ENCODE measurements at places on chromosomes 3 and 15.

DNA sequence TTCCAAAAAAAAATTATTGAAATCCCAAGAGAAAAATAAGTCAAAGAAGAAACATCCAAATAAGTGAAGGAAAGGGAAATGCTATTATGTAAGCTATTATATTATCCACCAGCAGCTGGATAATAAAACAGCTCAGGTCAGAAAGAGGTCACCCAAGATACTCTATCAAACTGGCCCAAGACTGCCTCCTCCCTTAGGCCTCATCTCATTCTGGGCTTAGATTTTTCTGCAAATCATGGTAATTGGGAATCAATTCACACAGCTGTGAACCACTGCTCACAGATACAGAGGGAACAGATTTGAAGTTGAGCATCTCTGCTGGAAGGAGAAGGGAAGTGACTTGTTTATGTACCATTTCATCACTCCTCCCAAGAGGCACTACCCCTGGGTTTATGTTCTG lies 294.6 kb upstream of the DPPA4 start:
- DNase-seq: no peak

GRCh38 chr3:132964266-132964665 lies 73.9 kb upstream of the TMEM108 start:
- no peak for DNase-seq

DNA sequence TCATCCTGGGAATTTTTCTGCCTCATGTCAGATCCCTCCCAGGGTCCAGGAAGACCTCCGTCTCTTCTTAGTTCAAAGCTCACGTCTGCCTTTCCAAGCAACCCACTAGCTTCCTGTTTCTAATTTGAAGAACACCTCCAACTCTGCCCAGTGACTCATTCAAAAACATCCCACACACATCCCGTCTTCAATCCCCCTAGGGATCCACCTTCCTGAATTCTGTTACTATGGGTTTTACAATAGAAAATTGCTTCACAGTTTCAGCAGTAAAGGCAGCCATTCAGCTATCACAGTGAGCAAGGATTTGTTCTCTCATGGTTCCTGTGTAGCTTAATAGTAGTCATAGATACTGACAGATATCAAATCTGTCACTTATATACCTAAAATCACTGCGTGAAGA lies 308.3 kb upstream of the CCDC54 start:
- no peak for DNase-seq

- DNase-seq: no peak
These were observed 49.7 kb downstream of the MEF2A start for GRCh38 chr15:99615460-99615859.

DNA sequence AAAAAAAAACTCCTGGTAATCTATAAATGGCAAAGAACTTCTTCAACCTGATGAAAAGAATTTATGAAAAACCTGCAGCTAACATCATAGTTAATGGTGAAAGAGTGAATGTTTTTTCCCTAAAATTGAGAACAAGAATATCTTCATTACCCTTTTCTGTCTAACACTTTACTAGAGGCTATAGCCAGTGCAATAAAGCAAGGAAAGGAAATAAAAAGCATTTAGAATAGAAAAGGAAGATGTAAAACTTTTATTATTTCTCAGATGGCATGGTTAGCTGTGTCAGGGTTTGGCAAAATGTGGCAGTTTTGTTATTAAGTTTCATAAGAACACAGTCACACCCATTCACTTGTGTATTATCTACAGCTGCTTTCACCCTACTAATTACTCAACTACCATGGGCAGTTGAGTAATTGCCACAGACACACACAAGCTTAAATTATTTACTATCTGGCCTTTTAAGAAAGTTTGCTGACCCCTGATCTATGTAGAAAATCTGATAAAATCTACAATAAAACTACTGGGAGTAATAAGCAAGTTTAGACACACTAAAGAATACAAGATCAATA lies 465.1 kb downstream of the MAGI1 start:
- no peak for DNase-seq

DNA sequence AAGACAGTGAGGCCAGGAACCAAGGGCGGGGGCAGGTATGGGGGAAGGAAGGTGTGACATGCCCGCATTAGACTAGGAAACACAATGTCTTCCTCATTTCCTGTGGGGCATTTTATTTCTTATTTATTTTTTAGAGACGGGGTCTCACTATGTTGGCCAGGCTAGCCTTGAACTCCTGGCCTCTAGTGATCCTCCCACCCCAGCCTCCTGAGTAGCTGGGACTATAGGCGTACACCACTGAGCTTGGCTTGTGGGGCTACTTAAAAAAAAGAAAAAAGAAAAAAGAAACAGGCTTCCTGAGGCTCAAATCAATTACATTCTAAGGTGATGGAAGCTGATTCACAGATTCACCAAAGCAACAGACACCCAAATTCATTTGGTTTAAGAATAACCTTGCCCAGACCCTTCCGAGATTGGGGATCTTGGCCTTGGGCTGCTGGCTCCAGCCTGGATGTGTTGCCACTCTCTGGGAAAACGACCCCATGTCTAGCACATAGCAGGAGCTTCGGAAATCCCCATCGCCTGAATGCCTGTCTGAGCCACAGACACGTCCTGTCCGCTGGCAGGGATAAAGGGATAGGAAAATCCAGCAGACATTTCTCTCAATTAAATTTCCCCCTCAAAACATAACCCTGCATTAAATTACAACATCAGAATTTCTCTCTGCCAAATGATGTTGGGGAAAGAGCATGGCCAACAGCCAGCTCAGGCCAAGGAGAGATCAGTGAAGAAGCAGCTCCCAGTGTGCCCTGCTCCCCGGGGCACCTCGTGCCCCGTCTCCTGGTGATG lies 13.0 kb downstream of the CPN2 start:
- DNase-seq: no peak
